ENCODE measurements at places on chromosomes 6 and 20.

- no peak for DNase-seq
Measured at GRCh38 chr6:72505446-72505845, 116.4 kb upstream of the KCNQ5 start.

DNA sequence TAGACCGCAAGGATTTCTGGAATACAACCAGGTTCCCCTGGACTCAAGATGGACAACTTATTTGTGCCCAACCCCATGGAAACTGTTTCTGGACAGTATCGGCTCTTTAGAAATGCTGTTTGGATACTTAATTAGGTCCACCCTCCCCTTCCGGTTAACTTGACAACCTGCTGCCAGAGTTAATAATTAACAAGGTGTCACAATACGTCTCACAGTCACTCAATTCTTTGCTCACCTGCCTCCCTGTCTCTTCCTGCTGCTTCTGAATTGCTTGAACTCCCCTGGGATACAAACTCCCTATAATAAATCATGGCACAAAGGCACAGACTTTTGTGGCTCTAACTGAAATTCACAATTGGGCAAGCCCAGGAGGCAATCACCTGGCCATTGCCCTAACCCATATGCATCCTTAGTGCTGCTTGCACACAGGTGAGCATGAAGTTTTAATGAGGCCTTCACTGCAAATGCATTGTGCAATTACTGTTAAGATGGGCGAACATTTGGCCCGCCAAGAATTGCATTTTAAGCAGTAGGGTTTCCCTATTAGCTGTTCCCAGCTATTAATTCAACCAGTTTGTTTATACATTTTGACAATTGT is 504.4 kb upstream of the NOX3 start:
- DNase-seq = no peak

DNA sequence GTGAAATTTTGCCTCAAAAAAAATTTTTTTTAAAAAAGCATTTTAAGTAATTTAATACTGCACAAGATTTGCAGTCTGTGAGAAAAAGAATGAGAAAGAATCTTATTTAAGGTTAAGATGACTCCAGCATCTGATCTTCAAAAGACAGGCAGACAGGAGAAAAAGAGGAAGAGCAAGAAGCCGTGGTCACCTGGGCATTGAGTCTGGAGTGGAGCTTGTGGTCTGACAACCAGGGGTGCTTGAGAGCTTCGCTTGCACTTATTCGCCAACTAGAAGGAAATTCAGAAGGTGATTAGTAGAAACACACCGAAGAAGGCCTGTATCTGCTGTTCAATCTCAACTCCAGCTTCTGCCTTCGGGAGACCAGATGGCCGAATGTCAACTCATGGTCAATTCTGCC is 75.9 kb downstream of the MYLK4 start:
- no peak for DNase-seq

DNA sequence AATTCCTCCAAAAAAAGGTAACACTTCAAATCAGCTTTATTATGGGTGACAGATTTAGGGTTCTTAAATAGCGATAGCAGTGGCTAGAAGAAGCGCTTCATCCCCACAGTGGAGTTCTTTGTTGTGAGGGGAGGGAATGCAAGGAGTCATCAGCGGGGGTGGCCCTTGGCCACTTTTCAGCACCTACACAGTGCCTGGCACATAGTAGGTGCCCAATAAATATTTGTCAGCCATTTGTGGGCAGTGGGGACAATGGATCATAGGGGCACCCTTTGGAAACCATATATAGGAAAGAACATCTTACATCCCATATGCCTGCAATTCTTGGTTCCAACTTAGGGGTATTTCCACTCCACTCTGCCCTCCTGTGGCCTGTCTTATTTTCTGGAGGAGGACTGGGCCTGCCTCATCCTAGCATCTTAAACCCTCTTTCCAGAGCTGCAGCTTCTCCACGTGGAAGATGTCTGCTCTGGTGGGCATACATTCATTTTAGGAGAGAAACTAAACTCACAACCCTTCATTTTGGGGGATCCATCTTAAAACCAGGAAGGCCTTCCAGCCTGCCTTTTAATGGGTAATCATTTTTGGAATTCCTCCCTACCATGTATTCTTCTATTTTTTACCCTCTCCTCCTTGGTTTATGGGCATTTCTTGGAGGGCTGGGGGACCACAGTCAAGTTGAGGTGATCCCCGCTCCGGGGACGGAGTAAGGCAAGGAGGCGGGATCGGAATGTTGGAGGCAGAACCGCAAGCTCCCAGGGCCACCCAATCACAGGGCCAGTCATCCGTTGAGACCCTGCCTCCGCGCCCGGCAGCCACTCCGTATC is 2.6 kb upstream of the GPSM3 start:
- no peak for DNase-seq
